ENCODE measurements at places on chromosomes 3 and 15. TPM values are rescaled to one million over a fixed set of nuclear protein-coding genes. Genes with fewer than 3 reads are reported as not detected.

Gene KIF15
- total RNA-seq: 0.49 TPM

Gene STXBP5L
- 0.16 TPM for total RNA-seq

Gene STOML1
- total RNA-seq: 16.4 TPM

Gene FBXO40
- 0.13 TPM for total RNA-seq

Gene CHRNA3
- not detected for total RNA-seq

Gene COLQ
- total RNA-seq: 18.7 TPM

Gene CCNB2
- total RNA-seq: 2.2 TPM

Gene ITIH1
- not detected for total RNA-seq

Gene LTF
- 3.2 TPM for total RNA-seq

Gene HTR3E
- not detected for total RNA-seq

Gene ADAMTSL3
- total RNA-seq: 54.8 TPM

Gene BHLHE40
- 181 TPM for total RNA-seq

Gene CCR8
- total RNA-seq: not detected

Gene TNFSF10
- total RNA-seq: 53.3 TPM

Gene CIDEC
- 0.87 TPM for total RNA-seq

Gene SPESP1
- 1.3 TPM for total RNA-seq

Gene RTP1
- 0.16 TPM for total RNA-seq

Gene SQOR
- 44.5 TPM for total RNA-seq

Gene MYO5C
- total RNA-seq: 7.8 TPM

Gene TTLL13
- total RNA-seq: not detected

Gene CEMIP
- total RNA-seq: 12.1 TPM

Gene CGNL1
- 46.3 TPM for total RNA-seq

Gene DNASE1L3
- 19.8 TPM for total RNA-seq

Gene SNTN
- total RNA-seq: not detected

Gene MCTP2
- total RNA-seq: 7.7 TPM

Gene DLL4
- total RNA-seq: 28.4 TPM

Gene RTP3
- not detected for total RNA-seq

Gene OR5AC2
- not detected for total RNA-seq

Gene CCR3
- not detected for total RNA-seq

Gene RGMA
- total RNA-seq: 50.3 TPM

Gene TMCO5A
- total RNA-seq: not detected

Gene SLC15A2
- 5.5 TPM for total RNA-seq

Gene TGM5
- 0.84 TPM for total RNA-seq

Gene OCA2
- 4.0 TPM for total RNA-seq

Gene GRAMD1C
- 2.7 TPM for total RNA-seq

Gene HIGD2B
- total RNA-seq: not detected

Gene SLC12A1
- total RNA-seq: 0.81 TPM

Gene KAT2B
- 44.1 TPM for total RNA-seq

Gene ZIC1
- total RNA-seq: 1.7 TPM

Gene EPHB1
- total RNA-seq: 3.6 TPM

Gene FILIP1L
- 861 TPM for total RNA-seq

Gene TSC22D2
- 43.9 TPM for total RNA-seq

Gene HYAL1
- total RNA-seq: 9.3 TPM

Gene PCLAF
- total RNA-seq: not detected

Gene AMIGO3
- not detected for total RNA-seq

Gene PLSCR2
- 1.4 TPM for total RNA-seq

Gene UPK1B
- total RNA-seq: not detected

Gene CCDC39
- total RNA-seq: not detected
